ENCODE measurements at places on chromosomes 4 and X.

DNA sequence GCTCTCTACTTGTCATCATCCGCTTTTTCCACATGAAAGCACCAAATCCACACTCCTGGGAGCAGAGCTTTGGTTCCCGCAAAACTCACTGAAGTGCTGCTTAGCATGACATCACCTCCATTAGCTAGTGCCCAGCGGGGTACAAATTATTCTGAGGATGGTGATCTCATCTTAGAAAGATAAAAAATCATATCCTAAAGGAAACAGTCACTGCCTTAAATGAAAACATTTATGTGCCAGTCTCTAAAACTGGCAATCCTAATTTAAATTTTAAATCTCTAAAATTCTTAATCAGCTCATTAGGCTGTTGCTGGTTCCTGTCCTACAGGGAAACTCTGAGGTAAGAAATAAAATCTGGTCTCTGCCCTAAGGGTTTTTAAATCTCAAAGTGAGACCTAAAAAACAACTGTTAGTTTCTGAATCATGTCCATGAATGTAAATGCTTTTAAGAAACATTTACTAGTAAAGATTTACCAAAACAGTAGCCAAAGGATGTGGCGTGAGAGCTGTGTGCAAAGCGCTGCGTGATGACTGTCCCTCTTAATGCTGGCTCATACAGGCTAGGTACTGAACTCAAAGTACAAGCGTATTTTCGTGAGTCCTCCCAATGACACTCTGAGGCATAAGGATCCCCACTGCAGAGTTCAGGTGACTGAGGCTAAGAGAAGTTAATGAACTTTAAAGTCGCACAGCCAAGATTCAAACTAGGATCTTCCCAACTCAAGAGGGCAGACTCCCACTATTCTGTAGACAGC lies 4.5 kb downstream of the CASP3 start:
- no peak for DNase-seq

GRCh38 chr4:10552591-10553280 lies 95.5 kb upstream of the ZNF518B start:
- no peak for DNase-seq

DNA sequence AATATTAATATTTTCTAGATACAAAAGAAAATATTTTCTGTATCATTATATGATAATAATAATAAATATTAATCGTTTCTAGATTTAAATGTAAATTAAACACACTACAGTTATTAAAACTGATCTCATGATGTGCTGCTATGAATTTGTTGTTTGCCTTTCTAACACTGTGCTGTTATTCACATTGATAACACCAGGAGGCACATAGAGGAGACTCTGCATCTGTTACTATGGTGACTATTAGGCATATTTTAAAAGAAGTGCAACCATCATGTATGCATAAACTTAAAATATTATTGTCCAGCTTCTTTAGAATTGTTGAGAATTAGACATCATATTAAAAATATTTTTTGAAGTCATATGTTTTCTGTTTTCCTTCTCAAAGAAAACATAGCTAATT lies 11.8 kb upstream of the PDGFC start:
- DNase-seq, result no peak

GRCh38 chr4:159046683-159047082 lies 56.2 kb upstream of the RAPGEF2 start:
- DNase-seq, result no peak

DNA sequence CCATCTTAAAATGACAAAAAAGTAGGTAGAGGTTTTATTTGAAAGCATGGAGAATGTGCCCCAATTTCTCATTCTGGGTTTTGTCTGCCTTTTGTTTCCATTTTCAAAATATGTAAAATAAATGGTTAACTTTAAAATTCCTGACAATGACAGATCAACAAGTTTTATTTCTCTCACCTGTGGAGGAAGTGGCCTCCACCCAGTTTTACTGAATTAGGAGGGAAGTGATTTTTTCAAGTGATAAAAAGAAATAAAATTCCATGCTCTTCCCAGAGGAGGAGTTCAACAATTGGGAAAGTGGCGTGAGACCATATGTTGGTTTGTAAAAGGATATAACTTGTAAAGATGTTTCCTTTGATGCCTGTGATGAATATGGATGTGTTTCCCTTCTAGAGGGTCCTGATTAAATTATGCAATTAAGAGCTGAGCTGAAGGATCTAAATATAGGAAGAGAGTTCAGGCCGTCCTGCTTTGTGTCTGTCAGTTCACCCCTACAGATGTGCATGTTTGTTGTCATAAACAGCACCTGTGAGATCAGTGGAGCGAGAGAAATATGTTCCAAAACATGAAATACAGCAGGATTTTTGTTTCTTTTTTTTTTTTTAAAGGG lies 19.5 kb downstream of the SMAD1 start:
- no peak for DNase-seq

DNA sequence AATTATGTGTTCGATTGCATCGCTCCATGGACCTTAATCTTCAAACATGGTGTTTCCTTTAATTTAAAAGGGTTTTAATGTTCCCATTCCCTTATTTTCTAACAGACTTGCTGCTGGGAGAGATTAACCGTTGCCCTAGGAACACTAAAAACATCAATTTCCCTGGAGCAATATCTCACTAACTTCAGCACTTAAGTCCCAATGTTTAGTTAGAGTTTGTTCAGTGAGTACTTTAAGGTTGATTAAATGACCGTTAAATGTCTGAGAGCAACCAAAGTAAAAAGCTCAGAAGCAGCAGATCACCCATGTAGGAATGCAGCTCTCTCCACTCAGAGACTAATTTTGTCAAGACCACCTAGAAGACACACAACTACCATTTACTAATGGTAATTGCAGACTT lies 111.2 kb upstream of the PDE5A start:
- DNase-seq, result no peak

GRCh38 chrX:71095981-71096759 lies 519 bp downstream of the FOXO4 start:
- DNase-seq, result no peak

GRCh38 chr4:5787311-5787710 lies 76.3 kb downstream of the EVC start:
- DNase-seq, result no peak

GRCh38 chr4:39682138-39682537 lies 15.8 kb upstream of the UBE2K start:
- no peak for DNase-seq

DNA sequence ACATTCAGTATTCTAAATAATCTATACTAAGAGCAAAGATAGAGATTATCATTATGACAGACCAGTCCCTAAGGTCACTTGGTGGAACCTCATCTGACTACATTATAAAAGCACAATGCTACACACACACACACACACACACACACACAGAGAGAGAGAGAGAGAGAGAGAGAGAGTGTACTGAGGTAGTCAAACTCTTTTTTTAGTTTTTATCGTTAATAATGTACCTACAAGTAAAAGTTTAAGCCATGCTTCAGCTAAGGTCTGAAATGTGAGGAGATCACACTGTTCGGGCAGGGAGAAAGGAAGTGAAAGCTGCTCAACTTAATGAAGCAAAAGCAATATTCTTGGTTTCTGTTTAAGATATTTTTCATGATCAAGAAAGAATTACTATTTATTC lies 75.8 kb upstream of the CCDC160 start:
- DNase-seq, result no peak

DNA sequence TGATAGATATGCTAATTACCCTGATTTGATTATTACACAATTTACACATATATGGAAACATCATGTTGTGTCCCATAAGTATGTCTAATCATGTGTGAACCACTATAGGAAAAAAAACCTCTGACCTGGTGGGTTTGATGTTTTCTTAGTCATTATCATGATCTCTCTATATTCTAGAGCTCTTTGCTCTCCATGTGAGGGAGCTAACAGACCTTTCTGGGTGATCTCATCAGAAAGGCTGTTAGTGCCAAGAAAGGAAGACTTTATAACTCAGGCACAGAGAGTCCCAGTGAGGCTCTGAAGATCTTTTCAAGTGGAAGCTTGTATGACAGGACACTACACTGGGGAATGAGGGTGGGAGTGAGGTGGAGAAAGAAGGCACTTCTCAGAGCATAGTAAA lies 527.7 kb upstream of the MAGEB2 start:
- DNase-seq, result no peak

DNA sequence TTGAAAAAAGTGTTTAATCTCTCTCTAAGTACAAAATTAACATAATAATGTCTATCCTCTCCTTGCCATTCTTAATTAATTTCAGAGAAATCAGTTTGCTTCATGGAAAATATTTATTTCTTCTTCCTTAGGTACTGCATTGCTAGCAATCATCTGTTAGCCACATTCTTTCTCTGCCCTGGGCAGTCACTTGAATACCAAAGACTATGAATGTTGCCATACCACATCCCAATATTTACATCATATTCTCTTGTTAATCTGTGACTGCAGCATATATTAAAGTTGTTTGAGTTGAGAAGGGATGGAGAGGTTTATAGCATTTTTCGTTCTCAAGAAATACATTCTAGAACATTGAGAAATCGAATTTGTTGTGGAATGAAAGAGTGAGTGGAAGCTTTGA lies 672.8 kb downstream of the PCDH7 start:
- DNase-seq, result no peak

DNA sequence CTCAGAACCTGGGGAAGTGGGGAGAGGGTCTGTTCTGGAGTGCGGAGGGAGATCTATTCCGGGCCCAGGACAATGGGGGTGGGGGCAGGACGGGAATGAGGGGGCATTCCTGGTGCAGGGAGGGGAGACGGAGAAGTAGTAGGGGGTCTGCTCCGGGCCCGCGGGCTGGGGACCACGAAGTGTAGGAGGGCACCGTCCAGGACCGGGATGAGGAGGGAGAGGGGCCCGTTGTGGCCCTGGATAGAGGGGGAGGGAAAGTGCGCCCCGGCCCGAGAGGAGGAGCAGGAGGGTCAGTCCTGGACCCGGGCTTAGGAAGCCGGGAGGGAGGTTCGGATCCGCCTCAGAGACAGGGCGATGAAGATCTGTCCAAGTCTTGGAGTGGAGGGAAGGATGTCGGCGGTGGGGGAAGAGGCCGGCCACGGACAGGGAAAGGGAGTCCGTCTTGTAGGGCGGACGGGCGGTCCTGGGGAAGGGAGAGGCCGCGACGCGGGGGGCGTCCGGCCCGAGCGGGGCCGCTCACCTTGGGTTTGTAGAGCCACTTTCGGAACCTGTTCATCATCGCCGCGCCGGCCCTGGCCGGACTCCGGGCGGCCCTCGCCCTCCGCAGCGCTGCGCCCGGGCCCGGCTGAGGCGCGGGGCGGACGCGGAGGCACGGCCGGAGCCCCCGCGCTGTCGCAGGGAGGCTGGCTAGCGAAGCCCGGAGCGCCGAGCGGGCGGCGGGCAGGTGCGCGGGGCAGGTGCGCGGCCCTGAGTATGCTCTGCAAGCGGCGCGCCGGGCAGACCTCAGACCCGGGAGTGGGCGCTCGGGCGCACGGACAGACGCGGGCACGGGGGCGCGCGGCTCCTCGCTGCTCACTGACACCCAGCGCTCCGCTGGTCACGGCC lies at the start of gene ZFYVE28:
TSS of gene ZFYVE28 (minus strand) at position 881 of the 885 bp plus-strand sequence. CDS start at position 559, 322 bp downstream.
- no peak for DNase-seq

- DNase-seq, result no peak
These were observed 308.1 kb upstream of the PPARGC1A start for GRCh38 chr4:24197955-24198354.

DNA sequence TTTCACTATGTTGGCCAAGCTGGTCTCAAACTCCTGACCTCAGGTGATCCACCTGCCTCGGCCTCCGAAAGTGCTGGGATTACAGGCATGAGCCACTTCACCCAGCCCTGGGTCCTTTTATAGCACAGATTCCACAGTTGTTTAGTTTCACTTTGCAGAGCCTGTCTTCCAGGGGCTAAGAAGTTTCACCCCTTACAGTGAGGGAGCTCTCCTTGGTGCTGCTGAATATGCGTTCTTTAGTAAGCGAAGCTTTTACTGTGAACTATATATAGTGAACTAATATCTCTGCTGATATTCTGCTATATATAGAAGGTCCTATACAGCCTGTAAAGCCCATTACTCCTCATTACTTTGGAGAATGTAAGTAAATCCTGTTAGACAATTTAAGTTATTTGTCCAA lies 4.2 kb downstream of the TCEAL6 start:
- no peak for DNase-seq

- DNase-seq, result no peak
These were observed 47.1 kb downstream of the FGF13 start for GRCh38 chrX:138664466-138664865.

GRCh38 chrX:119343856-119344255 lies 55.3 kb upstream of the SLC25A43 start:
- no peak for DNase-seq

- no peak for DNase-seq
These were observed 131.8 kb upstream of the S100G start for GRCh38 chrX:16518131-16518530.

- no peak for DNase-seq
These were observed 56.3 kb upstream of the SPRY1 start for GRCh38 chr4:123340381-123340701.

- DNase-seq, result no peak
These were observed 14.1 kb upstream of the BCOR start for GRCh38 chrX:40111868-40112267.

DNA sequence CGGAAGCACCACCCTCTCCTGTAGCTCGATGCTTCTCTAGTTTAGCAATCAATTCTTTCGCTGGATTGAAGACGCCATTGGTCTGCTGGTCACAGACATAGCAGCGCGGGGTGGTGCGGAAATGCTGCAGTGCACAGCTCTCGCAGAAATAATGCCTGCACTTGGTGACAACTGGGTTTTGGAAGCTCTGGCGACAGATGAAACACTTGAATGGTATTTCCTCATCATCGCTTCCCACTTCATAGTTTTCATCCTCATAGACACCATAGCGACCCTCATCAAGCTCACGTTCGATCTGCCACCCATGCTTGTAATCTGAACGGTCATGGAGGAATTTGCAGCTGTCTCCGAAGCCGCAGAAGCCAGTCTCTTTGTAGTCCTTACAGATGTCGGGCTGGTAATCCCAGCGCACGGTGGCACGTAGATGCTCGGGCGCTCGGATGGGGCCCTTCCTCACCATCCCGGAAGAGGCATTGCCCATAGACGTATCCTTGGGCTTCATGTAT lies 854 bp downstream of the RNF113A start:
- no peak for DNase-seq

DNA sequence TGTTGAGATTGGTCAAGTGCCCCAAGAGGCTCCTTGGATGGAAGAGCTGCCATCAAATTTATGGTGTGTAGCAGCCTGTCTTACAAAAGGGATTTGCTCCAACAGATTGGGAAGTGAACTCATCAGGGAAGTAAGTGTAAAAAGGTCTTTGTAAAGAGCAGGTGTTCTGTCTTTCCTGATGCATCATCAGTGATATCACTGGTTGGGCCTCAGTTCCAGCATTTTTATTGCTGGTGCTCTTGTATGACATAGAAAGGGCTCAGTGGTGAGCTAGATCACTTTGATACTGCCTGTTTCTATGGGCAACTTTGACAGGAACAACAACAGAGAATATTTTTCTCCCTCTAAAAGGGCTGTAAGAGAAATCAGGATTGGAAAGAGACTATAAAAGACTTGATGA lies 8.7 kb upstream of the GABRE start:
- no peak for DNase-seq

- no peak for DNase-seq
These were observed 38.4 kb downstream of the AREG start for GRCh38 chr4:74483226-74483911.

Data from caudate nucleus (tissue), 63 donors.